ENCODE measurements at places on chromosomes 16 and 17.

DNA sequence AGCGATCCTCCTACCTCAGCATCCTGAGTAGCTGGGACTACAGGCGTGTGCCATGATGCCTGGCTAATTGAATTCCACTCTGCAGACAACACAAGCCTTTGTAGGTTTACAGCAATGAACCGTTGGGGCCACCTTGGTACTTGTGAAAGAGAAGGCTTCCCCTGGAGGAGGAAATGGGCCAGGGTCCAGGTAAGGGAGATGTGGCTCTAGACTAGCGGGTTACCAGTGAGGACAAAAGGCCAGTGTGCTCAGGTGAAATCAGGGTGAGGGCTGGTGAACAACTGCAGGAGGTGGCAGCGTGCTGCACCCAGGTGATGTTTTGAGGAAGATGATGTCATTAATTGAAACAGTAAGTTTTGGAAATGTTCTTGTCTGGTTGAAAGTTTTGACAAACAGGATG lies 6.7 kb downstream of the SDR42E1 start:
- no peak for DNase-seq

DNA sequence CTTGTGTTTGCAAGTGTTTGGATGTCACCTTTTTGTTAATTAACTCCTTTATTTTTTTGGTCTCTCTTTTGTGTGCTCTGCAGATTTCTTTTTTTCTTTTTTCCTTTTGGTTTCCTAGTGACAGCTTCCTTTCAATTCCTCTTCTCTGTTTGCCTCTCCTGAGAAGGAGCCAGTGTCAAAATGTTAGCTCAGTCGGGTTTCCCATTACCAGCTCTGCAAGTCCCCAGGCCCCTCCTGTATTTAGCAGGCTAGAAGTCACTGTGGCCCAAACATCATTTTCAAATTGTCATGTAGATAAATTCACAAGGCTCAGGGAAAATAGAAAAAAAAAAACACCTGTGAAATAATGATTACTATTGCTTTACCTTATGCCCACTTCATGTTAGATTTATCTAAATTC lies 1621.6 kb downstream of the CDH8 start:
- no peak for DNase-seq

- DNase-seq = peak; percentile 20
Observed at GRCh38 chr16:72085002-72085401, 8.4 kb downstream of the TXNL4B start.

GRCh38 chr16:90084215-90084950 lies 7.3 kb upstream of the PRDM7 start:
- DNase-seq = no peak

DNA sequence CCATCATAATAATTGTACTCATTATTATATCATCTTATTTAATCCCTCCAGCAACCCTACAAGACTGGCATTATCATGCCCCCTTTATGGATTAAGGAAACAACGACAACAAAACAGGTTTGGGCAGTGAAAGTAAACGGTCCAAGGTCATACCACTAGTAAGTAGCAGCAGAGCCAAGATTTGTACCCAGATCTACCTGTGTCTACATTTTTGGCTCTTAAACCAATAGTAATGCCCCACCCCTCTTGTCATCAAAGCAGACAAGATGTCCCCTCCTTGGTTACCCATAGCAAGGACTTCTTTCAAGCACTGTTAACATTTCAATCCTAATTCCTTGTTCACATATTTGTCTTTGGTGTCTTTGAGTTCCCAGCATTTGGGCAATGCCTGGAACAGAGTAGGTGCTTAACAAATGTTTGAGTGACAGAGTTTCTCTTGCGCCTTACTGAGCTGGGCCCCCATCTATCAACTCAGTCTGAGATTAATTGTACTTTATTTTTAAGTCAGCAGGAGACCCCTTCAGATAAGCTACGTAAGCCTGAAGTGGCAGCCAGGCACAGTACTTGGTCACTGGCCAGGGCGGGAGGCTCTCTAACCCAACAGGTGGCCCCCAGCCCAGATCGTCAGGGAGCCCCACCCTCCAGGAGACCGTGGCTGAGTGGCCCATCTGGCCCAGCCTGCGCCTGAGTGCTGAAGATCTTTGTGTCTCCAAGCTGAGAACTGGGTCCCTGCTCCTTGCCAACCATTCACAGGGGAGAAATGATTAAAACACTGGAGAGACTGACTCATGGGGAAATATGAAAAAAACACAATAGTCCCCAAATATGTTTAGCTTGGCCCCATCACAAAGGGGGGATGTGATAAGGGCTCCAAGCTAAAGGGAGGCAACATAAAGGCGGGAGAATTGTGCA lies 75.8 kb downstream of the AXIN2 start:
- DNase-seq = peak; percentile 93

- no peak for DNase-seq
Observed at GRCh38 chr17:82463925-82464566, 5.5 kb downstream of the NARF start.

Data from cardiac fibroblast (primary cell).